GM12865 (cell line): ENCODE measurements at places on chromosomes 11 and 22.

DNA sequence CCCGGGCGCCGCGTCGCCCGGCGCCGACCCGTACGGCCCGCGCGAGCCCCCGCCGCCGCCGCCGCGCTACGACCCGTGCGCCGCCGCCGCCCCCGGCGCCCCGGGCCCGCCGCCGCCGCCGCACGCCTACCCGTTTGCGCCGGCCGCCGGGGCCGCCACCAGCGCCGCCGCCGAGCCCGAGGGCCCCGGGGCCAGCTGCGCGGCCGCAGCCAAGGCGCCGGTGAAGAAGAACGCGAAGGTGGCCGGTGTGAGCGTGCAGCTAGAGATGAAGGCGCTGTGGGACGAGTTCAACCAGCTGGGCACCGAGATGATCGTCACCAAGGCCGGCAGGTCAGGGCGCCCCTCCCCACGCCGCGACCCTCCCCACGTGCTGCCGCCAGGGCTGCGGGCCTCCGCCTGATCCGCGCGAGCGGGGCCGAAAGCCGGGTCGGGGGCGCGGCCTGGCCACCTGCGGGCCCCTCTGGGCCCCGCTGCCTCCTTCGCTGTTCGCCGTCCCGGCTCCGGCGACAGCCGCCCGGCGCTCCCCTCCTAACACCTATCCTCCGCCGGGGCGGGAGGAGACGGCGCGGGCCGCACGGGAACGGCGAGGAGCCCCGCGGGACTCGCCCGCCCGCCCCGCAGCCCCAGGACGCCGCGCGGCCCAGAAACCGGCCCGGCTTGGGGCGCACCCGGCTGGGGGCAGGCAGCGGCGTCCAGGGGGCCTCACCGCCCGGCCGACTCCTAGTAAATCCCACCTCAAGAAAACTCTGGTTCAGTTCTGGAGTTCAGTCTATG lies 560 bp downstream of the TBX1 start:
- DNase-seq: no peak

DNA sequence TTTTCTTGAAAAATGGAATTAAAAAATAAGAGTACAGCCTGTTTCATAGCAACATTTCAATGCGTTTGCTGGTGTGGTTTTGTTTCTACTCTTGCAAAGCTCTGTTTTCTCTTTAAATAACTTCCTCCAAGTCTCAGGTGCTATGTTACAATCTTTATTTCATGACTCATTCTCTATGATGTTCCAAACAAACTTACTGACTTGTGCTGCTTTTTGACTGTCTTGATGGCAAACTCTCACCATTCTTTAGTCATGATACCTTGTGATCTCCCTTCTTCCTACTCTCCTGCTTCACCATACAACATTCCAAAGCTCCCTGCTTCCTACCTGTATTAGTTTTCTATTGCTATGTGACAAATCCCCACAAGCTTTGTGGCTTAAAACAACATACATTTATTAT lies 166.1 kb downstream of the C11orf91 start:
- DNase-seq: no peak

DNA sequence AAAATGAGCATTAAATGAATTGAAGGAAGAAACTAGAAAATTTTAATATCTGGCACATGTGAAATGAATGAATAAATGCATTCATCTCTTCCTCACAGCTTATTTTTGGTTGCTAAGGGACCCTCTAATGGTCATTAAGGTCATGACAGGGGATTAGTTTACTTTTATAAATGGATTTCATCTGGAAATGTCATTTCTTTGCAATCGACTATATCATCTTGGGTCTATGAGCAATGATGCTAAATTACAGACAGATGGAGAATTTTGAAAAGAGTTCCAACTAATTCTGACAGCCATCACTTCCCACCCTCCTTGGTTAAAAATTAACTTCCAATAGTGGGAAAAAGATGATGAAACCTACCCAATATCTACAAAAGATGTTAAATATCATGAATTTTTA lies 98.0 kb downstream of the KIF18A start:
- DNase-seq: no peak

GRCh38 chr11:36452236-36452940 lies 57.7 kb downstream of the TRAF6 start:
- DNase-seq: no peak

DNA sequence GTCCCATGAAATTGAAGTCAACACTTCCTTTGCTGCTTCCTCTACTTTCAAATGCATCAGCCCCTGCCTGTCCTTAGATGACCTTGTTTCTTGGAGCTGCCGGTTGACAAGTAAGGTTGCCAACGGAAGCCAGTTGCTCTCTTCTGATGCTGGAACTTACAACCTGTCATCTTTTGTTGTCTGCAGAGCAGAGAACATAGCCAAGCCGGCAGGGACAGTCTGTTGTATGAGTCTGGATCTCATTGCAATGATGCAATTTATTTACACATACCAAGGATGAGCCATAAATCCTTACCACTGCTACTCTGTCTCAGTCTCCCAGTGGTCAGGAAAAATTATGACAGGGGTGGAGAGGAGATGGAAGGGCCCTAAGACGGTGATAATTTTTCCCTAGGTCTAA lies 151.4 kb downstream of the BLID start:
- no peak for DNase-seq

- no peak for DNase-seq
Observed at GRCh38 chr22:19497245-19497644, 17.5 kb downstream of the CDC45 start.

DNA sequence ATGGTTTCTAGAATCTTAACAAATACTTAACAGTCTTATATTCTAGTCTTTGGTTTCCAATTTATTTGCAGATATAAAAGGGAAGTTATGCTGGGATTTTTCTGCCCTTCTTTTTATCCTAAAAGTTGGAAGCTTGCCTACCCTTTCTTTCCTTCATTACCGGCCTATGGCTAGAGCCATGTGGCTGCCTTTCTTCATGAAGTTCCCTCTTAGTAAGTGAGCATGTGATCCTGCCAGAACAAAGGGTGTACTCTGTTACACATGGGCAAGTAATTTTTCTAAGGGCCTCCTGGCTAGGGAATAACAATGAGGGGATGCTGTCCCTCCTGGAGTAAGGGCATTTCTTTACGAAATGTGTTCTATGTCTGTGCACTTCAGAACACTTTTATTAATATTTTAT lies 252.1 kb upstream of the PITPNB start:
- DNase-seq: no peak

DNA sequence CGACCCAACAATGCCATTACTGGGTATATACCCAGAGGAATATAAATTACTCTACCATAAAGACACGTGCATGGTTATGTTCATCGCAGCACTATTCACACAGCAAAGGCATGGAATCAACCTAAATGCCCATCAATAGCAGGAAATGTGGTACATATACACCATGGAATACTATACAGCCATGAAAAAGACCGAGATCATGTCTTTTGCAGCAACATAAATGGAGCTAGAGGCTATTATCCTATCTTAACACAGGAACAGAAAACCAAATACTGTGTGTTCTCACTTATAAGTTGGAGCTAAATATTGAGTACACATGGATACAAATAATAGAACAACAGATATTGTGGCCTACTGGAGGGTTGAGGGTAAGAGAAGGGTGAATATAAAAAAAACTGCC lies 3.5 kb downstream of the OR2D2 start:
- DNase-seq: no peak
